Fibroblast of skin of scalp (primary cell): ENCODE measurements at places on chromosomes 1 and 21.

GRCh38 chr1:110524311-110525248 lies 5.6 kb upstream of the KCNA10 start:
- DNase-seq: peak; percentile 12

DNA sequence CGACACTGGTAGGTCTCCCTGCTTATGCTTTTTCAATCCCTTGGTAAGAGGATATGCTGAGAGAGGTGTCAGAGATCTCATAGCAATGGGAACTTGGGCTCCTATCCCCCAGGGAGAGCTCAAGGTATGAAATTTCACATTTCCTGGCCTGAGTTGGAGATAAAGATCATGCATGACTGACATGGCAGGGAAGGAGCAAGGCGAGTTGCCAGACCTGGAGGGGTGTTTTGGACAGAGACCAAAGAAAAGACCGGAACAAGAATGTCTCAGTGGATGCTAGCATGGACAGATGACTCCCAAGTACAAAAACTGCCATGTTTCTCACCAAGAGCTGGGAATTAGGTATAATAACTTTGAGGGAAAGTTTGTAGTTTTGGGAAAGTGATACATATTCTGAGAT lies 334.1 kb upstream of the B3GALT2 start:
- DNase-seq: no peak

DNA sequence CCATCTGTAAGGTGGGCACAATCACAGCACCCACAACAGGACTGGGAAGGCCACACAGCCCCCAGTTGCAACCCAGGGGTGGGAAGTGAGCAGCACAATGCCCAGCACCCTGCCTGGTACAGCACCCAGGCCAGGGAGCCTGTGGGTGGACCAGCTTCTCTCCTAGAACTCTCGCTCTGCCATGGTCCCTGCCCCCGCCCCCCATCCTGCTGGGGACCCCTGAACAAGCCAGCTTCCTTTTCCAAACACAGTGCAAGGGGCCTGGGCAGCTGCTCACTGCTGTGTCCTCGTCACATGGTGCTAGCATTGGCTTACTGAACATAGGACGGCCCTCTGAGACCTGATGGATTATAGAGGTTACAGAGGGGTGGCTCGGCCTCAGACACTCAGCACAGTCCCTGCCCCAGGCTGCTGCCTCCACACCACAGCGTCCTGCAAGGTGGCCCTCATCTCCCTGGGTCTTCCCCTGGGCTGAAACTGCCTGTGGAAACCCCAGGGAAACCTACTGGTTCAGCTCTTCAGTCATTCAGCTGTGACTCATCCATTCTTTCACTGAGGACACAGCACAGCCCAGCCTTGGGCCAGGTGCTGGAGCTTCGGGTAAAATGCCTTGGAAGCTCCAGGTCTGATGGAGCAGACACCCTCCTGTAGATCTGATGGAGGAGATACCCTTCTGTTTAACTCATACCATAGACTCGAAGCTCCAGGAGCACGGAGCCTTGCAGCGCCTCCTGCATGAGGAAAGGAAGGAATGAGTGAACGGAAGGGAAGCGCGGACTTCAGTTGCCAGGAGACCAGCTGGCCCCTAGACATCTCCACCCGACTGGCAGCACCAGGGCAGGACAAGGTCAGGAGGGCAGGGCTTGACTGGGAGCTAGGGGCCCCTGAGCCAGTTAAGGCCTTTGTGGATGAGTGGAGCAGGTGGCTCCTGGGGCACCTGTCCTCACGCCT lies 8.1 kb upstream of the PRDM16 start:
- DNase-seq: no peak

- no peak for DNase-seq
Observed at GRCh38 chr1:6979003-6979613, 193.9 kb downstream of the CAMTA1 start.

- DNase-seq: peak; percentile 67
Observed at GRCh38 chr1:94481473-94481933, 60.1 kb downstream of the F3 start.

DNA sequence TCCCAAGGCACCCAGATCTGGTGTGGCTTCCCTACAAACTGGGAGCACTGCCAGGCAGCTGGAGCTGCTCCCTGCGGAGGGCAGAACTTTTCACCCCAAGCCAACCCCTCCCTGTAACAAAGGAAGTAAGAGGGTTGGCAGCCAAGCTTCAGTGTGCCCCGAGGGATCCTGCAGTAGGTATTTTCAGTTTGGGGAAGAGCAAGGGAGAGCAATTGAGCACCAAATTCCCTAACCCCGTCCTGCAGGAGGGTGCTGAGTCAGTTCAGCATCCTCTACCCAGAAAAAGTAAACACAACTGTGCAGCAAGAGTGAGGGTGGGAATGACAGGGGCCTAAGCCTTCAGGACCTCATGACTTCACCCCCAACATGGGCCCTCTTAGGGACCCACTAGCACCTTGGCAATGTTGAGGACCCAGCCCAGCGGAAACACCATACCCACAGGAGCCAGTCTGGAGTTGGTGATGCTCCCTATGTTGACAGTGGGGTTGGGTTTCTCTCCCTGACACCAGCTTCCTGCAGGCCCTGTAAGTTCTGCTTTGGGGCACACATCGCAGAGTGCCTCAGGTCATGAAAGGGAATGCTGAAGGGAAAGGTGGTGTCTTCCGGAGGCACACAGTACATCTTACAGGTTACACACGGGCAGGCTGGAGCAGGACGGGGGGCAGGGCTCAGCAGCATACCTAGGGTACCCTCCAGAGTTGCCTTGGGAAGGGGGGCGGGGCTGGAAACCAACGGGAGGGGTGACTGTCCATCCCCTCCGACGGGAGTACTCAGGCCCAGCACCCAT lies 14.8 kb downstream of the SH3BP5L start:
- DNase-seq: peak; percentile 53

DNA sequence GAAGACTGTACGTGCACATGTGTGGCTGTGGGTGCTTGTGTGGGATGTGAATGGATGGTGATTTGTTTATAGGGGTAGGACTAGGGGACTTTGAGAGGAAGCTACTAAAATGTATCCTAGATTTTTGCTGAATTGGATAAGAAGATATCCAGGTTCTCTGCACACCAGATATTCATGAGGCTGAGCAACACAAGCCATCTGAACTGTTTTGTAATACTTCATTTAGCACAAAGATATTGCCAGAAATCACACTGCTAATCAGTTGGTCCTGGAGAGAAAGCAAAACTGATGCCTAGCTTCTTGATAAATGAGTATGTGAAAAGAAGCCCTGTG lies 135.3 kb downstream of the NOS1AP start:
- no peak for DNase-seq

DNA sequence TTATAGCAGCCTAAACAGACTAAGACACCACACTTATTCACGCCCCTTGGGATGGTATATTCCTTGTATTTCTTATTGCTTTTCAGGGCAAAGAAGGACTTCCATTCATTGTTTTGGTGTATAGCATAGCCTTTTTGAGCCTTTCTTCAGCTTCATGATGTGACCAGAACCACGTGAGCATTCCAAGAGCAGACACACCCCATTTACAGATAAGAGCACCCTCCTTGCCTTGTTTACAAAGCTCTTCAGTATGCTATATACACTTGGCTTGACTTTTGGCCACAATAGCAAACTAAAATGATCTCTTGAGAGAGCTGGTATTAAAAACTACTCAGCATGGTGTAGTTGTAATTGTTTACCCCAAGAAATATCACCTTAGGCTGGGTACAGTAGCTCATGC lies 78.7 kb downstream of the PIK3R3 start:
- no peak for DNase-seq

- DNase-seq: no peak
Observed at GRCh38 chr1:18012686-18013085, 94.9 kb upstream of the IGSF21 start.

DNA sequence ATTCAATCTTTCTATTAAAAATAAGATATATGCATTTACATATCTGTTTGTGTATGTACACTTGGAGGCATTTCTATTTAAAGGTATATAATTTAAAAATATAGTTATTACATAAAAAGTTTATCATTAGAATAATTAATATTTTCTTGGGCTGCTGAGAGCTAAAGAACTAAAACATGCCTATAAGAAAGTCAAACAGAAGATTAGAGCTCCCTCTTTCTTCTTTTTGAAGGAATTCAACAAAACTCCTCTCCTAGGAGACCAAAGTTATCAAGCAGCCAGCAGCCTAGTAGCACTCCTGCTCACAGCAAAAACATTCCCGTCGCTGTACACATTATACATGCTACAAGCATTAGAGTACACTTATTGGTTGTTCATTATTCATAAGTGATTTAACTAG lies 216.4 kb downstream of the VAV3 start:
- DNase-seq: peak; percentile 28

DNA sequence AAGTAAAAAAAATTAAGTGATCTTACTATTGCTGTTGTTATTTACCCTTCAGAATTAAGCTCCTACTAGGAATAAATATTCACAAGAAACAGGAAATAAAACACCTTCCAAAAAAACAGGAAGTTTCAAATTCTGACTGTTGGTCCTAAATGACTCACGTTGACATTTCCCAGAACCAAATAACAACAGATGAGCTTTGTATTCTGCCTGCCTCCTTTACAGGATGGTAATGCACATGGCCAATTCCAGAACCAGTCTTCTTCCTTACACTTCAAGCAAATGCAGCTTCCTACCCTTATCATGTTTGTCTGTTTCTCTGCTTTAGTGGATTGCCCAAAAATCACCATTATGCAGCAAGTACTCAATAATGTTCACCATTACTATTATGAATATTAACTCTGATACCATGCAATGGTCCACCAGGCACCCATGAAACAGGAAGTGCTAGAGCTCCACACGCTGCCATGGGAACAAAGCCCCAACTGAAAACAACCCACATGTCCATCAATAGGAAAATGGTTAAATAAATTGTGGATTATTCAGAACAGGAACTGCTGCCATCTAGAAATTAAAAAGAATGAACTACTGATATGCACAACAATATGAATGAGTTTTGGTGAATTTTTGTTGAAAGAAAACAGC lies 8.9 kb downstream of the CASP9 start:
- DNase-seq: no peak

DNA sequence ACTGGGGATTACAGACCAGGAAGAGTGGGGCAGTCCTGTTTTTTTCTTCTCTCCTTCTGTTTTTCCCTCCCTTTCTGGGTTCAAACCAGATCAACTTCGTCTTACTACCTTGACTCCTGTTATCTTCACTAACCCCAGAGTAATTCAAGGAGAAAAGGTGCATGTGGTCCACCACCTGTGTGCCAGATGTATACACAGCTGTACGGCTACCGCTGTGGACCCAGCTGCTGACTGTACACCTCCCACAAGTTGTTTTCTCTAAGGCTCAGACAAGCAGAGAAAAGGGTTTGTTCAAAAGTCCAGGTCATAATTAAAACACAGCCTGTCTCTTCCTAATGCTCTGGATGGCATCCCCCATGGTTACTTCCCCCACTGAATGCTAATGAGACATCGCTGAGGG lies 102.1 kb downstream of the LMX1A start:
- DNase-seq: no peak

- no peak for DNase-seq
Observed at GRCh38 chr1:32680642-32681041, 21.9 kb downstream of the SYNC start.

GRCh38 chr1:160615660-160616059 lies 31.2 kb downstream of the SLAMF1 start:
- no peak for DNase-seq

DNA sequence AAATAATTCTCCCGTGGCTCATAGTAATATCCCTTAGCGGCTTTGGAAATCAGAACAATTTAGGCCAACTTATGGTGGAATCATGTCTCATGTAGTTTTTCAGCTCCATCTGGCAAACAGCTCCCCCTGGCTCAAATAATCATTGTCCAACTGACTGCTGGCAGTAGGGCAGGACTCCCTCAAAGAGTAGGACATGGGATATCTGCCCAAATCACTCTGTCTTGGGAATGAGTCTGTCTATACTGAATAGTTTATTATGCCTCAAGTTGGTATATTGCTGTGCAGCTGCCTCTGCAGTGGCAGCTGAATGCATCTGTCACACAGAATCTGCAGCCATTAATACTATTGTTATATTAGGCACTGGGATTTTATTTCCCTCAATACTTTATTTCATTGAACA lies 255.7 kb downstream of the COL11A1 start:
- DNase-seq: peak; percentile 39

GRCh38 chr1:96660051-96660450 lies 61.5 kb upstream of the PTBP2 start:
- DNase-seq: no peak

- no peak for DNase-seq
Observed at GRCh38 chr1:31751822-31752241, 12.3 kb downstream of the ADGRB2 start.

- no peak for DNase-seq
Observed at GRCh38 chr1:164272156-164272555, 286.8 kb upstream of the PBX1 start.

DNA sequence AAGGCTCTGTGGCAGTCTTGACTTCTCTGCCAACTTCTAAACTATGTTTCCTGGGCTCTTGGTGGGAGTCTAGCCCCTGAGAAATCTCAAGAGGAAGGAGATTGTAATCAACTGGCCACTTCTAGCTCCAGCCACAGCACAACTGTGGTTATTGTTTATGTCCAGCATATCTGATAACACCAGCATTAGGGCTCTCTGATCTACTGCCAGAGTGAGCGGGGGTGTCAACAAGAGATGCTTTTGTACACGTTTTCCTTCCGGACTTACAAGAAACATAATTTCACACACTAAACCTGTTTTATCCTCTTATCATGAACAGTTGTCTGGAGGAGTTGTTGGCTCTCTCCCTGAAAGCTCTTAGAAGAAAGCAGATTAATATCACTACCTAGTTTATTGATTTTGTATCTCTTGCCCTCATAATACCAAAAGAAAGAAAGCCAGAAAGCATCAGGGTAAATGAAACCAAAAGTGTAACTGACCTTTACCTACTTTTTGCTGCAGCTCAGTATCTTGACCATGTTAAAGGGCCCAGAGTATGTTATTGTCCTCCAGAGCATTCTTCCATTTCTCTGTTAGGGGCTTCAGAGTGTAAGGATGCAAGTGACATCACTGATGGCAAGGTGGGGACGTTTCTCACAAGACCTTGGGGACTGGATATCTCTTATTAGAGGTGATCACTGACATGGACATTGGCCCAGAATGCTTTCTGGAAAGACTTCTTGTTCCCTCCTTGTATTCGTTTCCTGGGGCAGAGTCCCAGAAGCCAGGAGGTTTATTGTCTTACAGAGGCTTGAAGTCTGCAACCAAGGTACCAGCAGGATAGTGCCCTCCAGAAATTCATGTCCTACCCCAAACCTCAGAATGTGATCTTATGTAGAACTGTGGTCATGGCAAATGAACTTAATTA lies 9.6 kb upstream of the SH2D1B start:
- no peak for DNase-seq

DNA sequence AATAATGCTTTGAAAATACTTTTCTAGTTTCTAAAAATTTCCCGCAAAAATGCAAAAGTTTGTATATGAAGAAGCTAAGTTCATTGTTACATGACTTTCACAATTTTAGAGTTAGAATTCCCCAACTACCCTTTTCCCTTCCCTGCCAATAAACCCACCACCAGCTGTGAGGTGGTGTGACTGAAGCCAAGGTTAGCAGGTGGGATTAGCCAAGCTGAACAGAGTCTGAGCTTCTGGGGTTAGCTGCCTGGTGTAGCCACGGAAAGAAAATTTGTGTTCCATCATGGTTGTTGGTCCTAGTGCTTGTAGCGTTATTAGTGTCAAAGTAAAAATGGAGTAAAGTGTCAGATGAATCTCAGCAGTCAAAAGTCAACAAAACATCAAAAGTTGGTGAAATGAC lies 110.9 kb downstream of the ASTN1 start:
- no peak for DNase-seq
